ENCODE measurements at places on chromosomes 7 and 10.

GRCh38 chr7:151838861-151839381 lies 38.0 kb downstream of the PRKAG2 start:
- DNase-seq: no peak

GRCh38 chr7:35871856-35872255 lies 71.0 kb downstream of the SEPTIN7 start:
- no peak for DNase-seq

GRCh38 chr10:62573929-62574328 lies 199.8 kb downstream of the ZNF365 start:
- no peak for DNase-seq

GRCh38 chr10:28661035-28661434 lies 16.3 kb upstream of the BAMBI start:
- DNase-seq: peak; percentile 28

GRCh38 chr7:37322831-37323230 lies 125.8 kb downstream of the ELMO1 start:
- no peak for DNase-seq

- DNase-seq: no peak
These were observed 2.6 kb upstream of the C10orf71 start for GRCh38 chr10:49296382-49296781.

DNA sequence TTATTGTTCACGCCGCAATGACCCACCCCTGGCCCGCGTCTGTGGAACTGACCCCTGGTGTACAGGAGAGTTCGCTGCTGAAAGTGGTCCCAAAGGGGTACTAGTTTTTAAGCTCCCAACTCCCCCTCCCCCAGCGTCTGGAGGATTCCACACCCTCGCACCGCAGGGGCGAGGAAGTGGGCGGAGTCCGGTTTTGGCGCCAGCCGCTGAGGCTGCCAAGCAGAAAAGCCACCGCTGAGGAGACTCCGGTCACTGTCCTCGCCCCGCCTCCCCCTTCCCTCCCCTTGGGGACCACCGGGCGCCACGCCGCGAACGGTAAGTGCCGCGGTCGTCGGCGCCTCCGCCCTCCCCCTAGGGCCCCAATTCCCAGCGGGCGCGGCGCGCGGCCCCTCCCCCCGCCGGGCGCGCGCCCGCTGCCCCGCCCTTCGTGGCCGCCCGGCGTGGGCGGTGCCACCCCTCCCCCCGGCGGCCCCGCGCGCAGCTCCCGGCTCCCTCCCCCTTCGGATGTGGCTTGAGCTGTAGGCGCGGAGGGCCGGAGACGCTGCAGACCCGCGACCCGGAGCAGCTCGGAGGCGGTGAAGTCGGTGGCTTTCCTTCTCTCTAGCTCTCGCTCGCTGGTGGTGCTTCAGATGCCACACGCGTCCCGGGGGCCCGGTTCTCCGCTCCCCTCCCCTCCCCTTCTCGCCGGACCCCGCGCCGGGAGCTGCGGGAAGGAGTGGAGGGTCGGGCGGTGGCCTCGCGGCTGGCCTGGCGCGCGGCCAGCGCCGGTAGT lies at the start of gene CBX3:
Gene CBX3, plus strand, starts transcription at position 499 of the 772 bp plus-strand sequence. CDS start 1,254 bp downstream, outside the sequence.
- peak; percentile 85 for DNase-seq

DNA sequence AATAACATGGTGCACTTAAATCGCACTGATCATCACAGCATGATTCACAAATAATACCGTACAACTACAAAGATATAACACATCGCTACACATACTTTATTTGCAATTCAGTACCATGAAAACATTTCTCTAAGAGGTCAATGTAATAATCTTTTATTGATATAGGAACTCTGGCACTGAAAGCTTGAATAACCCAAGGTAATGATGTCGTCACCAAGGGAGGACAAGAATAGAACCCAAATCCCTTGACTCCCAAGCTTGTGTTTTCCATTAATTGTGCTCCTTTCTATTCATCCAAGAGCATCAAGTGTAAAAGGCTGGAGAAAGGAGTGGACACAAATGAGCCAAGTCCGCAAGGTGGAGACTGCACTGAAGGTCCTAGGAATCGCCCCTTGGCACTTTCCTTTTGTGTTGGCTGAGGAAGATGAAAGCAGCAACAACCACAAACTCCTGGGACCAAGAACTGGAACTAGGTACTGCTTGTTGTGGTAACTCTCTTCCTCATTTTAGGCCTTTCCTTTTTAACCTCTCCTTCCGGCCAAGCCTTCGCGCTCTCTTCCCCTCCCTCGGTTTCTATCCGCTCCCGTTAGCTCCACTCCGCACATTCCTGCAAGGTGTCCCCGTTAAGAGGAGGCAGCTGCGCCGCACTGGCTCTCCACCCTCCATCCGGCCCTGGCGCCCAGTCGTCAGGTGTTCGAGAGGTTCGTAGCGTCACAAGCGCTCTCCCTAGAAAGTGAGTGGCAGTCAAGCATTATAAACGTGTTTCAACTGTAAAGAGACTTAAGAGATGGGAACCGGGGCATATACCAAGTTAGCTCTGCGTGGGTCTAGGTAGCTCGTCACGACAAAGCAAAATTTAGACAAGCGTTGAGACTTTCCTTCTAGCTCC lies 1.0 kb upstream of the CBLL1 start:
- peak; percentile 48 for DNase-seq

DNA sequence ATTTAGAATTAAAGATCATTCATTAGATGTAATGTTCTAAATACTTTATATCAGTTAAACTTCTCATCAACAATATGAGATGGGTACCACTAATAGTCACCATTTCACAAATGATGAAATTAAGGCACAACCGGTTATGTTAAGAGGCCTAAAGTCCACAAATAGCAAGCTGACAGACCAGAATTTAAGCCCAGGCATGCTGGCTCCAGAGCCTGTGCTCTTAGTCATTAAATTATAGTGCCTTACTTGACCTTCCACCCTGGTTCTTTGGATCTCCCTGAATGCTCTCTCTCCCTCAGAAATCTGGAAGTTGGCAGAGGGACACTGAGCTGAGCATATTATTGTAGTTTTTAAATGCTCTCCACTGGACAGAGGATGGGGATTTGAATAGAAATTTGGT lies 3.6 kb downstream of the LIPN start:
- DNase-seq: no peak

DNA sequence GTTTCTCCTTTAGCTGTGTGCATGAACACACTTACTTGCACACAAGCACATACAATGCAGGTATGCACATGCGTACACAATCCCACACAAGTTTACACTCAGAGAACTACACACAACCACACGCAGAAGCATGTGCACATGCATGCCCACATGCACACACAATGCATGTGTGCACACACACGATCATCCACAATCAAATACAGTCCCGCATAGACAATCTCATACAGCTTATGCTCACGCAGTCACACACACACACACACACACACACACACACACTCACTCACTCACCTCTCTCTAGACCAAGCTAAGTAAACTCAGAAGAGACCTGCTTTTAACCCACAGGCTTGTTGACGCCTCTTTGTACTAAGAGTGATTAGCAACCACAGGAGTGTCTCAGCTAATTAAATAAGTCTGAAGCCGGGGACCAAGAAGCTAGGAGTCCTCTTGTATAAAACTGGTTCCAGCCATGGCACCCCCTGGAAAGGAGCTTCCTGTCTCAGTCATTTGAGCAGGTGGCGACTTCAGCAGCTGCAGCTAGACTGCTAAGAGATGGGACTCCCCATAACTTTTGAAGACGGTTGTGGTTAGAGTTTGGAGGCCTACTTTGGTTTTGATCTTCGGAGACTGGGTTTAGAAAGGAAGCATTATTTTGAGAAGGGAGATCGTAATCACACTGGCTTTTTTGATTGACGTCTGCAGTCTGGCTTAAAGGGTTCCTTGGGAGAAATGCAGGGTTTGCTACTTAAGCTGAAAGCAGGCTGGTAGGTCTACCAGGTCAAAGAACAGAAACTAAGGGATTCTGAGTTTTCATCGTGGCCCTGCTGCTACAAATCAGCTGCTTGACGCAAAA lies 82.3 kb upstream of the ADRB1 start:
- no peak for DNase-seq

GRCh38 chr7:106542550-106543220 lies 118.3 kb downstream of the CCDC71L start:
- DNase-seq: peak; percentile 87

GRCh38 chr10:89490596-89491335 lies 44.6 kb downstream of the SLC16A12 start:
- DNase-seq: no peak

DNA sequence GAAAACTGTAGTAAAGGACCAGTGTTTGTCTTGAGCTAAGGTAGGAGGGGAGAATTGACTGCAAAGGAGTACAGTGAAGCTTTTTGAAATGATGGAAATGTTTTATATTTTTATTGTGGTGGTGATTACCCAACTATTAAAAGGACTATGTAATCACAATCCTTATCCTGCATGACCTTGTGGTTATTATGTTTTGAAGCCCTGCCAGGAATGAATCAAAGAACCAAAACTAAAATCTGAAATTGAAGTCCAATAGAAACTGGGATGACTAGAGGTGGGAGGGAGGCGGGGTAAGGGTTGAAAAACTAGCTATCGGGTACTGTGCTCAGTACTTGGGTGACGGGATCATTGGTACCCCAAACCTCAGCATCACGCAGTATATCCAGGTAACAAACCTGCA lies 8.2 kb downstream of the CCDC7 start:
- no peak for DNase-seq

GRCh38 chr10:16948361-16948760 lies 131.1 kb upstream of the RSU1 start:
- no peak for DNase-seq

- no peak for DNase-seq
These were observed 21.4 kb downstream of the ADCYAP1R1 start for GRCh38 chr7:31073326-31074119.

DNA sequence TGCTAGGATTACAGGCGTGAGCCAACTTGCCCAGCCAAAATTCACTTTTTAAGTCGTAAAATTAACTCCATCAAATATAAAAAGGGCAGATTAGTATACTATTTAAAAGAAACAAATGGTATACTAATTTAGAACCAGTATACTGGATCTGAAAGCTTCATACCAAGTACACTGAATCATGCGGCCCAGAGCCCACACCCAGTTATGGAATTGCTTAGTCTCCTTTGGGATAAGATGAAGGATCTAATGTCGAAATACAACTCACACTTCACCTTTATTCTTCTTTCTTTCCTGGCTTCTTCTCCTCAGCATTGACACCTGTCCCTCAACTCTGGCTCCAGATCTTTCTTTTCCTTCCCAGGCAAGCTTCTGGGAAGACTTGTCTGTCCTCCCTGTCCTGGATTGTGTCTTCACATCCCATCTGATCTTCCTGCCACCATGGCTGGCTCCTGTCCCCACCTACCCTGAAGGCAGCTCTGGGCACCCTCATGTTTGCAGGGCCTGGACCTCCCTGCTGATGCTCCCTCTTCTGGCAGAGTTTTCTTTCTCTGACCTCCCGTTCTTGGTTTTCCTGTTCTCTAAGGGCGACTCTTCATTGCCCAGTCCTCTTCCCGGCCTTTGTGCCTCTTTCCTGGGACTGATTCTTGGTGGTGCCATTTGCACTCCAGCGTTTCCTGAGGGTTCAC lies 57.8 kb upstream of the CTBP2 start:
- DNase-seq: no peak

DNA sequence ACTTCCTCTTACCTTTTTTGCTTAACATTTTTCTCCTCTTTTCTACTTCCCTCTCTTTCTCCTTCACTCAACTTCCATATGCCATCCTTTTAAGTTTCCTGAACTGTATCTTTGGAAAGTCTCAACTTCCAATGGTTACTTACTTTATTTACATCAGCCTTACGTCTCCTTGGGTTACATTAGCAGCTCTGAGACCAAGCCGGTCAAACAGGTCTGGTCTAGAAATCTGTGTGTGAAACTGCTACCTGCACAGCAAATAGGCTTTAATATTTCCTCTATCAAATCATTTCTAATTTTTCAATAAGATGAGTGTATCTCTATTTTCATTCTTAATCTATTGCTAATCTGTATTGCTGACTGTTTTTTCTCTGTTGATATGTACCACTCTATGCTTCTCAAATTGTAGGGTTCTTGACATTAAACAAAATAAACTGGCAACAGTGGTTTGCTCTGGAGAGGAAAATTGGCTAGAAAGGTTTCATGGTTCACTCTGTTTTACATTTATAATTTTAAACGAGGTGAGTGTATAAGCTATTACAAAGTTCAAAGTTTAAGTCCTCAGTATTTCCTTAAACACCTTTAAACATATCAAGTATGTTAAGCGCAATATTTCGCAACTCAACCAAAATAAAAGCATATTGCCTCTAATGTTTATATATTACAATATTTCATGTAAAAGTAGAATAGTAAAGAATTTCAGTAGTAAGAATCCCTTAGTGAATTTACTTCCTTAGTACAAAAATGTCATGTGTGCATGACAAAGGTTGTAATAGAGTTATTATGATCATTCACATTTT lies 3.6 kb upstream of the SEMA3C start:
- no peak for DNase-seq

- DNase-seq: no peak
These were observed 243.0 kb upstream of the GRB10 start for GRCh38 chr7:51025668-51026067.

DNA sequence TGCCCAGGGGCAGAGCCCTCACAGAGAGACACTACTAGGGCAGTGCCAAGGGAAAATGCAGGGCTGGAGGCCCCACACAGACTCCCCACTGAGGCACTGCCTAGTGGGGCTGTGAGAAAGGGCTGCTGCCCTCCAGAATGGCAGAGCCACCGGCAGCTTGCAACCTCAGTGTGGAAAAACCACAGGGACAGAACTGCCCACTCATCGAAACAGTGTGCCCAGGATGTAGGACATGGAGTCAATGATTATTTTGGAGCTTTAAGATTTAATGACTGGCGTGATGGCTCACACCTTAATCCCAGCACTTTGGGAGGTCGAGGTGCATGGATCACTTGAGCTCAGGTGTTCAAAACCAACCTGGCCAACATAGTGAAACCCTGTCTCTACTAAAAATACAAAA lies 27.5 kb upstream of the MSS51 start:
- DNase-seq: no peak

- DNase-seq: no peak
These were observed 338.5 kb downstream of the MDFIC start for GRCh38 chr7:115260381-115260780.

- DNase-seq: peak; percentile 30
These were observed 91.9 kb upstream of the JAZF1 start for GRCh38 chr7:28272461-28272877.

DNA sequence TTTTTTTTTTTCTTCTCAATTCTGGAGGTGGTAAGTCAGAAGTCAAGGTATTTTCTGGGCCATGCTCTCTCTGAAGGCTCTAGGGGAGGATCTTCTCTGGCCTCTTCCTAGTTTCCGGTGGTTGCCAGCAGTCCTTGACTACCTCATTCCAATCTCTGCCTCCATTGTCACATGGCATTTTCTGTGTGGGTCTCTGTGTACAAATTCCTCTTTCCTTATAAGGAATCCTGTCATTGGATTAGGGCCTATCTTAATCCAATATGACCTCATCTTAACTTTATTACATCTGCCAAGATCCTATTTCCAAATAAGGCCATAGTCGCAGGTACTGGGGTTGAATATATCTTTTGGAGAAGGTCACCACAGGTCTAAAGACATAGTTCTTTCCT lies 129.3 kb upstream of the PRR15 start:
- DNase-seq: no peak

GRCh38 chr7:116211006-116211912 lies 920 bp downstream of the TES start:
- peak; percentile 70 for DNase-seq

GRCh38 chr10:120097766-120098165 lies 205.2 kb downstream of the SEC23IP start:
- no peak for DNase-seq
